ENCODE measurements at places on chromosomes 2 and 18.

DNA sequence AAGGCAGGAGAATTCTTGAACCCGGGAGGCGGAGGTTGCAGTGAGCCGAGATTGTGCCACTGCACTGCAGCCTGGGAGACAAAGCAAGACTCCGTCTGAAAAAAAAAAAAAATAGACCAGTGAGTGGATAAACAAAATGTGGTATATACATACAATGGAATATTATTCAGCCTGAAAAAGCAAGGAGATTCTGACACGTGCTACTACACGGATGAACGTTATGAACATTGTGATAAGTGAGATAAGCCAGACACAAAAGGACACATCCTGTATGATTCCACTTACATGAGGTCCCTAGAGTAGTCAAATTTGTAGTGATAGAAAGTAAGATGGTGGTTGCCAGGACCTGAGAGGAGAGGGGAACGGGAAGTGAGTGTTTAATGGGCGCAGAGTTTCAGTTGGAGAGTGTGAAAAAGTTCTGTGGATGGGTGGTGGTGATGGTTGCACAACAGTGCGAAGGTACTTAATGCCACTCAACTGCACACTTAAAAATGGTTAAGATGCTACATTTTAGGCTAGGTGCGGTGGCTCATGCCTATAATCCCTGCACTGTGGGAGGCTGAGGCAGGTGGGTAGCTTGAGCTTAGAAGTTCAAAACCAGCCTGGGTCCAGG lies 38.3 kb downstream of the NIFK start:
- DNase-seq, result no peak

- DNase-seq, result peak; percentile 28
Measured at GRCh38 chr18:23487738-23488570, 15.4 kb upstream of the RMC1 start.

- DNase-seq, result no peak
Measured at GRCh38 chr2:162734866-162735265, 103.7 kb downstream of the KCNH7 start.

DNA sequence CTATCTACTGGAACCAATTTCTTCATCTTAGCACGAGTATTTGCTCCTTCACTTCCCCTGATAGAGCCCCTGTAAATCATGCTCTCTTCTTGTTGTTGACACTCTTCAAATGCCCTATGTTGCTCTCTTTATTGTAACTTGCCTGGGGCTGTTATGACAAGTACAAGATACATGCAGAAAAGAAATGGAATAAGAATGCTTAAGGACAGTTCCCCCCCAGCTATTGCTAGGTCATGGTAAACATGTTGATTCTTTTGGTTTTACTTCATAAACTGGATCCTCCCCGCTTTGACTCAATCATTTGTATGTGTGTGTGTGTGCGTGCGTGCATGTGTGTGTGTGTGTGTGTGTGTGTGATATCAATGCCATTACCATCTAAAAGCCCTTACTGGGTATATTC lies 368.5 kb upstream of the CNTNAP5 start:
- no peak for DNase-seq

DNA sequence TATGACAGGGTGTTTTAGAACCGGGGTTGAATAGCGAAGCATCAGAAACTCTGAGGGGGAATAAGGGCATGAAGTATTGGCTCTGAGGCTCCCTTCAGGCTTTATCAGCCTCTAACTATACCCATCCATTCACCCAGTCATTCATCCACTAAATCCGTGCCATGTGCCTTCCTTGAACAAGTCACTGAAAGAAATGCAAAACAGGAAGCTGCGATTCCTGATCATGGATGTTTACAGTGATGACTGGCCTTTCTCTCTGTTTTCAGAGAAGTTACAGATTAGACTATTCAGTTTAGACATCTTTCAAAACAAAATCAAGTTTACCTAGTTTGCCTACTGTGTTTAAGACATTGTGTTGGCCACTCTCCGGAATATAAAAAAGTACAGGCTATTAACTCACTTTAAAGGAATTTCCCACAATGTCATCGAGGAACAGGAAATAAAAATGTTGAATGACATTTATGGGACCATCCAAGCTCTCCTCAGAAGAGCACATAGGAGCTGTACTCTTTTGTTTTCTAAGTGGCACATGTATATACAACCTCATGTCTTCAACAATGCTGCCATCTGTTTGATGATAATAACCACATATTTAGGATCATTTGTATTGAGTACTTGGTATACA lies 43.8 kb upstream of the SLC14A1 start:
- DNase-seq, result no peak

- DNase-seq, result peak; percentile 98
Measured at GRCh38 chr2:101766871-101767739, 69.6 kb downstream of the MAP4K4 start.

GRCh38 chr18:71707985-71708500 lies 836.1 kb downstream of the CBLN2 start:
- DNase-seq, result no peak

- no peak for DNase-seq
Measured at GRCh38 chr18:24420551-24420950, 5.9 kb upstream of the IMPACT start.

DNA sequence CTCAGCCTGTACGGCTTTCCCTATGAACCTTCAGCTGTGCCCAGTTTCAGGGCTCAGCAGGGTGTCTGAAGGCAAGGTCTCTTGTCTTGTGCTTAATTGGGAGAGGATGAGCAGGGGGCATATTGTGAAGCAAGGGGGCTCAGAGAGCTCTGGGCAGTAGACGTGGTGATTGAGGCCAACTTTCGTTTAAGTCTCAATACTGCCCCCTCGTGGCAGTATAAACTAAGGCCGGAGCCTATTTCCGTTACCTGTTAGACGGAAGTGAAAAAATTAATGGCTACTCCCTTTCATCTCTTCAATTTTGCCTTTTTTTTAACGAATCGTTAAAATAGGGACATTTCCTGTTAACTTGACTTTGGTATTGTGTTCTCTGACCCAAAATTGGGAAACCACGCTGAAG lies 193.4 kb downstream of the TDRD15 start:
- DNase-seq, result peak; percentile 17

- DNase-seq, result no peak
Measured at GRCh38 chr2:101609433-101609832, 88.1 kb upstream of the MAP4K4 start.

GRCh38 chr2:233101816-233102215 lies 41.7 kb downstream of the INPP5D start:
- DNase-seq, result no peak

DNA sequence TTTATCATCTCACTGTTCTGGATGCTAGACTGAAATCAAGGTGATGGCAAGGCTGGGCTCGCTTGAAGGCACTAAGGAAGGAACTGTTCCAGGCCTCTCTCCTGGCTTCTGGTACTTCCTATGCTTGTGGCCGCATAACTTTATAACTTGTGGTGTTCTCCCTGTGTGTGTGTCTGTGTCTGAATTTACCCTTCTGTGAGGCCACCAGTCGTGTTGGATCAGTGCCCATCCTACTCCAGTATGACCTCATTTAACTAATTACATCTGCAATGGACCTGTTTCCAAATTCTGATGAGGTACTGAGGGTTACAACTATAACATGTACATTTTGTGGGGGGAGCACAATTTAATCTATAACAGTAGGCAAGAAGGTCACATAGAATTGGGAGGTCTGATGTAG lies 41.6 kb downstream of the LYPD6B start:
- DNase-seq, result no peak

- DNase-seq, result no peak
Measured at GRCh38 chr18:22253676-22254075, 84.3 kb downstream of the GATA6 start.

GRCh38 chr2:171553858-171554257 lies 31.6 kb downstream of the CYBRD1 start:
- DNase-seq, result peak; percentile 99

GRCh38 chr2:37586663-37587317 lies 84.7 kb downstream of the CDC42EP3 start:
- DNase-seq, result peak; percentile 63

- DNase-seq, result no peak
Measured at GRCh38 chr2:71474116-71474743, 20.9 kb downstream of the DYSF start.

GRCh38 chr2:43441195-43441594 lies 154.6 kb downstream of the THADA start:
- no peak for DNase-seq
